Activated CD4-positive, alpha-beta T cell treated with anti-CD3 and anti-CD28 coated beads, Interleukin-2, amount 50 U/mL, for 16 hours (primary cell): ENCODE measurements at places on chromosomes 4 and X.

DNA sequence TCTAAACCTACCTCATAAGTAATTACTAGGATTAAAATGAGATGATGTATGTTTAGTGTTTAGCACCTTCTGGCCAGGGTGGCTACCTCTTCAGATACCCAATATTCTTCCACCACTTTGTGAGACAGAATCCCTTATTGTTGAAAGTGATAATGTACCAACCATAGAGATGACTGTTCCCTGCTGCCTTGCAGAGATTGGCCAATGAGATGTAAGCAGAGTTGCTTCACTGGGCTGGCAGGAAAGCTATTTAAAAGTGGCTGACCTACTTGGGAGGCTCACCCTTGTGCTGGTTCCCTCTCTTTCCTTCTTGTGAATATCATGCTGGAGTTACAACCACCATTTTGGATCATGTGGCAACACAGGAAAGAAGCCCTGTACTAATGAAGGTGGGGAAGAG, 58.9 kb downstream of the TMEM154 start:
- DNase-seq = no peak

- DNase-seq = no peak
Measured at GRCh38 chr4:94504545-94504944, 52.8 kb downstream of the PDLIM5 start.

- no peak for DNase-seq
Measured at GRCh38 chrX:18394477-18394876, 30.9 kb upstream of the CDKL5 start.

DNA sequence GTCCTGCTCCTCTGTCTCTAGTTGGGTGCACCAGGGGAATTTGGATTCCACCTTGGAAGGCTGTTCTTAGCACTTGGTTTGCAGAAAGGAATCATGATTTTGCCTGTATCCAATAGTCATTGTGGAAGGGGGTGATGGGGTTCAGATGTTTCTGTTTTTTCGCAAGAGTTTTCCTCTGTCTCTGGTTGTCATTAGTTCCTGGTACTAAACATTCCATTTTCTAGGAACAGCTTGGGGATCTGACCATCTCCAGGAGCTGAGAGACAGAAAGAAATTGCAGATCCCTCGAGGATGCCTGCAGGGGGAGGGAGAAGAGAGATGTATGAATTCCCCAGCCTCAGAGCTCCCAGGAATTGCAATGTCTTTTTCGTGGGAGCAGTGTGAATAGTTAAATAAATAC, 70.9 kb downstream of the CYTL1 start:
- DNase-seq = no peak

DNA sequence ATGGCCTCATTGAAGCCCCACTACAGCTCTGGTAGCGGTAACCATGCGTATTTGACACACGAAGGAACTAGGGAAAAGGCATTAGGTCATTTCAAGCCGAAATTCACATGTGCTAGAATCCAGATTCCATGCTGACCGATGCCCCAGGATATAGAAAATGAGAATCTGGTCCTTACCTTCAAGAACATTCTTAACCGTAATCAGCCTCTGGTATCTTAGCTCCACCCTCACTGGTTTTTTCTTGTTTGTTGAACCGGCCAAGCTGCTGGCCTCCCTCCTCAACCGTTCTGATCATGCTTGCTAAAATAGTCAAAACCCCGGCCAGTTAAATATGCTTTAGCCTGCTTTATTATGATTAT, 876 bp downstream of the HPRT1 start:
- no peak for DNase-seq

DNA sequence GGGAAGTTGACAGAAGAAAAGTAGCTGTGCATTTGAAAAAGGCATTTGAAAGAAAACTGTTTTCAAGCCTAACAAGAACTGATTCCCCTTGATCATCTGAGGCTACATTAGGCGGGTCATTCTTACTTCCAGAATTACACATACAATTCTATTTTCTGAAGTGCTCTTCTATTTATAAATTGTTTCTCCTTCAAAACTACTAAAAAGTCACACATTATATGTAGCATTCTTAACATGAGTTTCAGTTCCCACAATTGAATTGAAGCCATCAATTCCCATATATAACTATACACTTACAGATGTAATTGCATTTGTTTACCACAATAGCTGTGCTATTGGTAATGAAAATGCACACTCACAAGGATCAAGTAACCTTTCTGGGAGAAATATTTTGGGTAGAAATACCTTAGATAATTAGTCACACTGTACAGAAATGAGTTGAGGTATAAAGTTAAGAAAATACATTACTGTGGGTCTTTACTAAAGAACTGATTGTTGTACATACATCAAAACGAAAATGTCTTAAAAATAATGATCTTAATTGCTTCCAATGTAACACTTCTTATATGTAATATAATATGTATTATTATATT, 1688.0 kb upstream of the AGA start:
- DNase-seq = no peak

DNA sequence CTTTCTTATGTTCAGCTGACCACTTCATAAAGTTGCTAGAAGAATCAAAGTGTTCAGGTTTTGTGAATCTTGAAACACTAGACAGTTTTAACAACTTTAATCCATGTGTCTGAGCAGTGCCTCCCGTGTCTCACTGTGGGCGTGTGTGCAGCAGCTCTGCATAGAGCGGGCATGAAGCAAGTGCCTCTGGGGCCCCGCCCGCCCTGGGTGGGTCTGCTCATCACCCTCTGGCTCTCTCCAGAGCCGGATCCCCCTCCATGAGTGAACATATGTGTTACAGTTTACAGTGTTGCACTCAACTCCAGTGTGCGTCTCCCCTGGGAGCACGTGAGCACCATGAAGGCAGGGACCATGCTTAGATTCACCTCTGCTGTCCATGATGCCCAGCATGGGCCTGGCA, 37.6 kb upstream of the CRMP1 start:
- DNase-seq = no peak

DNA sequence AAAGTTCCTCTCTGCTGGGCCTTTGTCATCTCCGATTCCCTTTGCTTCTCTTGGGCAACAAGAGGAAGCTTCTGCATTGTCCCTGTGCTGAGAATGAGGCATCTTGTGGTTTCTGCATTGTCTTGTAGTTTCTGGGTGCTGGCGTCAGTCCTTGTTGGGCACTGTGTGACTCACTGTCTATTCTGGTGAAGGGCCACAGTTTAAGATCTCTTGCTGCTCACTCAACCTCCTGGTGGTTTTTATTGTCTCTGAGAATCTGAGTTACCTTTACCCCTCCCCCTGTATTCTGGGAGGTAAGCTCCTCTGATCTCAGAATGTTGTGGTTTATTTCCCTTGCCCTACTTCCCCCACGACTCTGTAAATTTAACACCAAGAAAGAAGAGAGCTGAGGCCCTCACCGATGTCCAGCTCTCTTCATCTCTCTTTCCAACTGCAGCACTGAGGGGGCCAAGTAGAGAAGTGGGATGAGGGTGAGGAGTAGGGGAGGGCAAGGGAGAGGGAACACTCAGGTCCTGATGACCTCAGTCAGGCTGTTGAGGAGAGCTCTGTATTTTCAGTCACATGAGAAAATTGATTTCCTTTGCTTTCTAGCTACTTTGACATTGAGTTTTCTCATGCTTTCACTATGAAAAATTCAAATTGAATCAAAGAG, 441.6 kb upstream of the PITX2 start:
- DNase-seq = no peak

GRCh38 chrX:71909956-71910355, 689 bp upstream of the NHSL2 start:
- no peak for DNase-seq

- DNase-seq = no peak
Measured at GRCh38 chr4:44817930-44818329, 91.6 kb upstream of the GNPDA2 start.

DNA sequence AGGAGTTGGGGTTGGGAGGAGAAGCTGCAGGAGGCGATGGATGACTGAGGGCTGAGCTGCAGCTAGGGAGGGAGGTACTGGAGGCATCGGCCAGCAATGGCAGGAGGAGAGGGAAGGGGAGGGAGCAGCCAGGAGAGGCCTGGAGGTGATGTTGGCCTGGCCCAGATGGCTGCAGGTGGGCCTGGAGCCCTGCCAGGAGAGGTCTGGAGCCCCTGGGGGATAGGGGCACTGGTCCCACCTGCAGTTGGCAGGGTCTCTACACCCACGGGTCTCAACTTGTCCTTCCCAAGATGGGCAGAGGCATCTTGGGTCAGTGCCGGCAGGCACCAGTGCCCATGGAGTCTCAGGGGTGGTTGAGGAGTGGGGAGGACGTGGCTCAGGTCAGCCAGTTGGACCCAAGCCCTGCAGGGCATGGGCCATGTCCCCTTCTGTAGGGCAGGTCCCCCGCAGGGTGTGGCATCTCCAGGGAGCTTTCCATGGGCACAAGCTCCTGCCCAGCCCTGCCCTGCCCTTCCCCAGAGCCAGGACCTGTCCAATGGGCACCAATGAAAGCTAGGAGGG, 2.7 kb upstream of the MXD4 start:
- DNase-seq = no peak

DNA sequence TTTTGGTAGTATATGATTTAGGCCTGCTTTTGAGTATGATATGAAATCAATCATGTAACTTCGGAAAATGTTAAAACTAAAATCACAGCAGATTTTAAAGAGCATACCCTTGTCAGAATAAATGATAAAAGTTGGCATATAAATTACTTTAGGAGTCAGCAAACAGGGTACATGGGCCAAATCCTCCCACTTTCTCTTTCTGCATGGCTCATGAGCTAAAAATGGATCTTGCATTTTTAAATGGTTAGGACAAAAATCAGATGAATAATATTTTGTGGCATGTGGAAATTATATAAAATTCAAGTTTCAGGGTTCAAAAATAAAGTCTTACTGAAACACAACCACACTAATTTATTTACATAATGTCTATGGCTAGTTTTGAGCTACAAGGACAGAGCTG, 214.9 kb downstream of the GASK1B start:
- no peak for DNase-seq

- DNase-seq = no peak
Measured at GRCh38 chr4:14695095-14695845, 307.0 kb upstream of the CPEB2 start.

DNA sequence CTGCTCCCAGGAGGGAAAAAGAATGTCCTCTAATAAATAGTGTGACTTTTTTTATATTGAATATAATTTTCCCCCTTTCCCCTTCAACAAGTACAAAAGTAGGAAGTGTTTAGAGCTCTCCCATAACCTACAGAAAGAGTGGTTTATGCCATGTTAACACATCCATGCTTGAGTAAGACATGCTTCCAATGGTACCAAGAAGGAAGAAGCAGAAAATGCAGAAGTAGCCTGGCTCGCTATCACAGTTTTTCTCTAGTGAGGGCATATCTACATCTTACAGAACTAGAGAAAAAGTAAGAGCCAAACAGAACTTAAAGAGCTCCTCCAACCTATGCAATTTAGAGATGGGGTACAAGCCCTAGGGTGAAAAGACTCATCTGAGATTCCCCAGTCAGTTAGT, 82.5 kb downstream of the ARHGEF9 start:
- no peak for DNase-seq

DNA sequence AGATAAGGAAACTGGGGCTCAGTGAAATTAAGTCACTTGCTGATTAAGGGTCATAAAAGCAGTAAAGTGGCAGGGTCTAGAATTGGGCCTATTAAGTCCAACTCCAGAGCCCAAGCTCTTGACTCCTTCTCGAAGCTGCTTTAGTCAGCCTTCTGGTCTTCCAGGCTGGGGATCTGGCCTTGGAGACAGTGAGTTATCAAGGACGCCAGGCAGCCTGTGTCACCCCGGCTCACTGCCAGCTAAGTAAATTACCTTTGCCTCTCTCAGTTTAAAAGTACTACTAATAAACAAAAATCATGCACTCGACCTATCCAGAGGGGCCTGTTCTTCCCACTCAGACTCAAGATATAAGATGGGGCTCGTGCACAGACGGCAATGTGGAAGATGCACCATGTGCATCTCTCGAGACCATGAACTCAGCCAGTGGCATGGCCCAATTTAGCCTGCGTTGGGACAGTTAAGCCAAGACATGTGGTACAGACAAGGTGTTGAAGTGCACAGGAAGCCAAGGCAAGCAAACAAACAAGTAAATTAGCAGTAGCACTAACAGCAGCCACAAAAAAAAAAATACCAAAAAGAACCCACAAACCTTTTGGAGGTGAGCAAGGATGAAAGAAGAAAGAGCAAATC, 62.0 kb upstream of the MAP3K15 start:
- no peak for DNase-seq

- no peak for DNase-seq
Measured at GRCh38 chr4:25096251-25096980, 63.8 kb downstream of the SEPSECS start.

DNA sequence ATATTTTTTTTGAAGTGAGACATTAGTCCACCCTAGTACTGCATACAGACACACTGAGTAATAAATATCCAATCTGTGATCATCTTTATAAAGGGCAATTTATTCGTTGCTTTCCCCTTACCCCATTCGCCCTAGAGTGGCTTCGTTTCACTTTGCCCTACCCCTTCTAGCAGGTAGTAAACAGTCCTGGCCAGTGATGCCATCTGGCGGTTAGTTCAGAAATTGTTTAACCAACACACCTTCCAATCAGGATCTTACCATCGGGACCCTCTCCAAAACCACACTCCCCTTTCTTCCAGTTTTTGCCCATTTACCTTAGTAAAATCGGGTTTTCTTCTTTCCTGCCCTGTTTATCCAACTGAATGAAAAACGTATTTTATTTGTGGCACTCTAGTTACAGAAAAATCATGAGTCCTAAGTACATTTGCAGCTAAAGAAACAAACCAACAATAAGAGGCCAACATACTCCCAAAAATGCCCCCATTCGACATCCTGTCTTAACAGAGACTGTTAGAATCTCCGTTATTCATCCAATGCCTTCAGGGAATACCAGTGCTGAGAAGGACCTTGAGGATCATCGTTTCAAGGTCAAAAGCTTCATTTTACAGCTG, 2.2 kb downstream of the PPA2 start:
- DNase-seq = peak; percentile 86

- no peak for DNase-seq
Measured at GRCh38 chrX:73831500-73831899, 268.5 kb downstream of the CHIC1 start.

GRCh38 chr4:170226288-170226687, 136.5 kb upstream of the AADAT start:
- no peak for DNase-seq

DNA sequence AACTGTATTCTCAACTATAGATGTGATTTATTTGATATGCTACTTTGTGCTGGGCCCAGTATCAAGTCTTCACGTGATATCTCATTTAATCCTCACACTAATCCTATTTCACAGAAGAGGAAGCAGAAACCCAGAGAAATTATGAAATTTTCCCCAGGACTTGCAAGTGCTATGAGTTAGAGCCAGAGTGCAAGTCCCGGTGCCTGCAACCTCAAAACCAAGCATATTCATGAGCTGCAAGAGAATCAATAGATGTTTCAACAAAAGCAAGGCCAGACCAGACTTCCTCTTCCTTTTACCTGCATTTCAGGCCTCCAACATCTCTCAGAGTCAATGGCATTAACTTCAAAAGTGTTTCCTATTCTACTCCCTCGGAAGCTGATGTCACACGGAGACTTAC, 92.2 kb upstream of the GATB start:
- DNase-seq = no peak

GRCh38 chr4:79034544-79034943, 95.3 kb upstream of the PAQR3 start:
- no peak for DNase-seq
